ENCODE measurements at places on chromosomes 2 and 18.

- DNase-seq = no peak
These were observed 72.7 kb downstream of the MARCHF4 start for GRCh38 chr2:216299588-216299987.

- DNase-seq = no peak
These were observed 76.0 kb downstream of the SS18 start for GRCh38 chr18:26014462-26014861.

DNA sequence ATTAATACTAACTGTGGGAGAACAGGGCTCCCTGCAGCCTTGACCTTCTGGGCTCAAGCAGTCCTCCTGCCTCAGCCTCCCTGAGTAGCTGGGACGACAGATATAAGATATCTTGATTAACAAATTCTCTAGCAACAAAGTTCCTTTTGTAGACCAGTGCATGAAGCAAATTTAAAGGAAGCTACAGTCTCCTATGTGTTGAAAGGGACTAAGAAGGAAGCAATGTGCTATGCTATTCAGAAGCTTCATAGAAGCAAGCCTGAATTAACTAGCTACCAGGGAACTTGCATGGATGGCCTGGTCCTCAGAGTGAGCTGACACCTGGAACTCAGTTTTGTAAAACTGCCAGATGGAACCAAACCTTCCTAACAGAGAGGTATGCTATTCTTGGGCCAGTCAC is 33.2 kb downstream of the RAPH1 start:
- DNase-seq = no peak

DNA sequence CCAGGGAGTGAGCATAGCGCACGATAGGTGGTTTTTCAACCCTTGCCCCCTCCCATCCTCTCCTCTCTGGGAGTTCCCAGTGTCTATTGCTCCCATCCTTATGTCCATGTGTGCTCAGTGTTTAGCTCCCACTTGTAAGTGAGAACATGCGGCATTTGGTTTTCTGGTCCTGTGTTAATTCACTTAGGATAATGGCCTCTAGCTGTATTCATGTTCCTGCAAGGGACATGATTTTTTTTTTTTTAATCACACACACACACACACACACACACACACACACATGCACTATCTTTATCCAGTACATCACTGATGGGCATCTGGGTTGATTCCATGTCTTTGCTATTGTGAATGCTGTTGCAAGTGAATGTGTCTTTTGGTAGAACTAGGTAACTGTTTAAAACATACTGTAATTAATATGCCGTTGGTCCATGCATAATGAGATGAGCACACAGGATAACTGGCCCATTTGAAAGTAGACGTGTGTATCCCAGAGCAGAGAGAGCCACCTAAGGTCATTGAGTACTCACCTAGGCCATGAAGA is 43.2 kb upstream of the SIX2 start:
- no peak for DNase-seq

GRCh38 chr2:69046221-69046662 is 33.3 kb downstream of the ANTXR1 start:
- DNase-seq = no peak

DNA sequence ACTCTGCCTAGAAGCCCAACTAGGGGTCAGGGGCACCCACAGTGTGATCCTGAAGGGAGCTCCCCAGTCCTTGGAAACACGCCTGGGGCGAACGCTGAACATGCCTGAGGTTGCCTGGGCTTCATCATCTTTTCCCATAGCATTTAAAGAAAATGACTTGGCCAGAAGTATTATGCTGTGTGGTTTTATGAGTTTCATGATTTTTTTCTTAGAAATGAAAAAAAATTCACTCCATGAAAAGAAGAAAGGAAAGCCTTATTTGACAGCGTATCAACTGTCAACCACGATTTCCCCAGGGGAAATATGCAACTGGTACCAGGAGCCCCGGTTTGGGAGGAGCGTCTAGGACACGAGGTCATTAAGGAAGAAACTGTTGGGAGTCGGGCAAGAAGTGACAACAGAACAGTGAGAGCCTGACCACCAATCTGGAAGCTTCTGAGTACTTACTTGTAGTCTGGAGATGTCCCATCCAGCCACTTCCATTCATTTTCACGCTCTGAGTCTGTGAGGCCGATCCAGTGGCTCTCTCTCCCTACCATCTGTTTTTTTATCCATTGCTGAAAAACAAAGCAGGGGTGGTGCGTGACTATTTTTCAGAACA is 63.5 kb upstream of the THOC1 start:
- DNase-seq = no peak

- DNase-seq = no peak
These were observed 9.9 kb downstream of the KCNIP3 start for GRCh38 chr2:95307036-95307435.

DNA sequence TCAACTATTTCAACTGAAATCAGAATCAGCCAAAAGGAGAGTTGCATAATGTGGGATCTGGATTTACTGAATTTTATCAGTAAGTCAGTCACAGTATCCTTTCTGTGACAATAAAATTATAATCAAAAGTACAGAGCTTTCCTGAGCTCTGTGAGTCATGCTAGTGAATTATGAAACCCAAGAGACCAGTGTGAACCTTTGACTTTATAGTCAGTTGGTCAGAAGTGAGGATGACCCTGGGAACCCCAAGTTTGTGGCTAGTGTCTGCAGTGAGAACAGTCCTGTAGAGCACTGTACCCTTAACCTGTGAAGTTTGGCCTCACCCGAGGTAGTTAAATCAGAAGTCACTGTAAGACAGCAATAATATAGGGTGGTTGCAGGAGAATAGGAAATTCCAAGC is 381.7 kb downstream of the CDH19 start:
- no peak for DNase-seq

GRCh38 chr2:135337071-135337470 is 193.9 kb downstream of the ZRANB3 start:
- DNase-seq = no peak

DNA sequence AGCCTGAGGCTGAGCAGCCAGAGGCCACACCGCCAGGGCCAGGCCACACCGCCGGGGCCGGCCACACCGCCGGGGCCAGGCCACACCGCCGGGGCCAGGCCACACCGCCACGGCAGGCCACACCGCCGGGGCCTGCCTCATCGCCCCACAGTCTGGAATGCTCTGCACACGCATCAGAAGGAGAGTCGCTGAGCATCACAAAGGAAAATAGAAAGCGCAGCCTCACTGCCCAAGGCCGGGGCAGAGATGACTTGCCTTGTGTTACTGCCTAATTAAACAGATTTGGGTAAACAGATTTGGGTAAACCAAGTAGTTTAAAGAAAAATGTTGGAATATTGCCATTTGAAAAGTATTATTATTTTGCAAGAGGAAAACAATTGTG is 10.4 kb upstream of the NFATC1 start:
- DNase-seq = no peak

GRCh38 chr18:48639772-48640432 is 101.1 kb downstream of the CTIF start:
- no peak for DNase-seq

GRCh38 chr18:56060967-56061541 is 473.1 kb upstream of the TCF4 start:
- no peak for DNase-seq

DNA sequence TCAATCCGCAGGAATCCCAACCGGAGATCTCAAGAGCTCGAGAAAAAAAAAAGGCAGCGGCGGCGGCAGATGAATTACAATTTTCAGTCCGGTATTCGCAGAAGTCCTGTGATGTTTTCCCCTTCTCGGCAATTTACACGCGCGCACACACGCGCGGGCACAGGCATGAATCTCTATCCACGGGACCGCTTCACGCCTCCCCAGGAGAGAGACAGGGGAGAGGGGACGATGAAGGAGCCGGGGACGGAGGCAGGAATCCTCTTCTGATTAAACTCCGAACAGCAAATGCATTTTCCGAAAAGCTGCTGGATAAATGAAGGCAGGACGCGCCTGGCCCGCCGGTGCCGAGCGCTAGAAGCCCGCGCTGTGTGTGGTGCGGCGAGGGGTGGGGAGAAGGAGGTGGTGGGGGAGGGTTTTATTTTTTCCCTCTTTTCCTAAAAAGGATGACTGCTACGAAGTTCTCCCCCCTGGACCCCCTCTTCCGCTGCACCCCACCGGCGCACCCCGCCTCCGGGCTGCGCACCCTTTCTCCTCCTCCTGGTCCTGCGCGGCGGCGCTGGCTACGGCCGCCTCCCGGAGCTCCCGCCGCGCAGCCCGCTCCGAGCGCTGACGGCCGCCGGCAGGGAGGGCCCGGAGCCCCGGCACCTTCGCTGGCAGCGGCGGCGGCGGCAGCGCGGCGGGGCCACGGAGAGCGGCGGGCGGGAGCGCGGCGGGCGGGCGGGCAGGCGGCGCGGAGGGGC is at the start of gene BCL2:
Gene BCL2 (minus strand): TSS at position 387 of the 740 bp plus-strand sequence.
- no peak for DNase-seq

- no peak for DNase-seq
These were observed 22.2 kb upstream of the EPC2 start for GRCh38 chr2:148622366-148622765.

GRCh38 chr18:4986066-4986465 is 211.0 kb downstream of the AKAIN1 start:
- DNase-seq = no peak

Data from stimulated activated CD4-positive, alpha-beta T cell treated with anti-CD3 and anti-CD28 coated beads, TNF-alpha, amount 100 ng/mL, for 1 hour (primary cell).